Omental fat pad (tissue), 4 donors: ENCODE measurements at places on chromosomes 7 and 10. TPM values are rescaled to one million over a fixed set of nuclear protein-coding genes. Genes with fewer than 3 reads are reported as not detected.

Gene EVX1
- not detected for total RNA-seq

Gene ICA1
- 9.7 TPM for total RNA-seq

DNA sequence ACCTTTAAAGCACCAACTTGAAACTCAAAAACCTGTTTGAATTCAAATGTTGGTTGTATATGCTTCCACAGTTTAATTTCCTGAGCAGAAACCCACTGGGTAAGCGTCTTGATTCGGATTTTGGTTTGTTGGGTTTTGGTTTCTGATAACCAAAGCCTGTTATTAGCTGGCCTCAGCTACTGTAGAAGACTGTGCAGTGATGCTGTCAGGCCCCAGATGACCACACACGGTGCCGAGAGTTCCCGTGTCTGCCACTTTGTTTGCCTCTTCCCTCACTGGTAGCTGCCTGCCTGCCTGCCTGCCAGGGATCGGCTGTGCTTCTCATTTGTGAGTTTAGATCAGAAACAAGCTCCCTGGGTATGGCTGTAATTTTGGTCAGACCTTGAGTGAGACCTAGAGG is 5.6 kb downstream of the MDH2 start:
- no peak for DNase-seq

- DNase-seq = no peak
Observed at GRCh38 chr10:94307046-94307615, 55.6 kb downstream of the NOC3L start.

- DNase-seq = no peak
Observed at GRCh38 chr10:124652701-124653100, 91.5 kb downstream of the FAM53B start.

DNA sequence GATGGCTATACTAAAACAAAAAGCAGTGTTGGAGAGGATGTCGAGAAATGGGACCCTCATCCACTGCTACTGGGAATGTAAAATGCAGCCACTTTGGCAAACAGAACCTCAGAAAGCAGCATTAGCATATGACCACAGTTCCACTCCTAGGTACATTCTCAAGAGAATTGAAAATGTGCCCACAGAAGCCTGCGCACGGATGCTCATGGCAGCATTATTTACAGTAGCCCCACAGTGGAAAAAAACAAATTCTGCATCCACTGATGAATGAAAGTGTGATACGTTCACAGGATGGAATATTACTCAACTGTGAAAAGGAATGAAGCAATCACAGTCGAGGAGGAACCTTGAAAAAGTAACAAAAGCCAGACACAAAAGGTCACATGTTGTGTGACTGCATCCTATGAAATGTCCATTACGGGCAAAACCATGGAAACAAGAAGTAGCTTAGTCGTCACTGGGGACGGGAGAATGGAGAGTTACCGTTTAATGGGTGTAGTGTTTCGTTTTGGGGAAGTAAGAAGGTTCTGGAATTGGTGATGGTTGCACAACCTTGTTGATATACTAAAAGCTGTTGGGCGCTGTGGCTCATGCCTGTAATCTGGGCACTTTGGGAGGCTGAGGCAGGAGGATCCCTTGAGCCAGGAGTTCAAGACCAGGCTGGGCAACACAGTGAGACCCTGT is 2.5 kb upstream of the UPK3B start:
- no peak for DNase-seq

DNA sequence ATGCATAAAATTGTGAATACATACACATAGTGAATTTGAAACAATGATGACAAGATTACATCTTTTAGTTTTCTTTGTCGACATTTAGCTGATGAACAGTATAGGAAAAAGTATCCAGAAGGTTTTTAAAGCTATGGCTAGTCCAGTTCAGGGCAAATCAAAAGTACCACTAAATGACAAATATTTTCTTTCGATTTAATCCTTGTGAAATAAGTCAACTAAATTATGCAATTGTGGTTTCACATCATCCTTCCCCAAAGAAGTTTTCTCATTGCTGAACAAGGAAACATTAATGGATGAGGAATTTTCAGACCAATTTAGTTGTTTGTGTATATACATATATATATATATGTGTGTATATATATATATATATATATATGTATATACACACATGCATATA is 774.0 kb downstream of the DNAJB9 start:
- no peak for DNase-seq

DNA sequence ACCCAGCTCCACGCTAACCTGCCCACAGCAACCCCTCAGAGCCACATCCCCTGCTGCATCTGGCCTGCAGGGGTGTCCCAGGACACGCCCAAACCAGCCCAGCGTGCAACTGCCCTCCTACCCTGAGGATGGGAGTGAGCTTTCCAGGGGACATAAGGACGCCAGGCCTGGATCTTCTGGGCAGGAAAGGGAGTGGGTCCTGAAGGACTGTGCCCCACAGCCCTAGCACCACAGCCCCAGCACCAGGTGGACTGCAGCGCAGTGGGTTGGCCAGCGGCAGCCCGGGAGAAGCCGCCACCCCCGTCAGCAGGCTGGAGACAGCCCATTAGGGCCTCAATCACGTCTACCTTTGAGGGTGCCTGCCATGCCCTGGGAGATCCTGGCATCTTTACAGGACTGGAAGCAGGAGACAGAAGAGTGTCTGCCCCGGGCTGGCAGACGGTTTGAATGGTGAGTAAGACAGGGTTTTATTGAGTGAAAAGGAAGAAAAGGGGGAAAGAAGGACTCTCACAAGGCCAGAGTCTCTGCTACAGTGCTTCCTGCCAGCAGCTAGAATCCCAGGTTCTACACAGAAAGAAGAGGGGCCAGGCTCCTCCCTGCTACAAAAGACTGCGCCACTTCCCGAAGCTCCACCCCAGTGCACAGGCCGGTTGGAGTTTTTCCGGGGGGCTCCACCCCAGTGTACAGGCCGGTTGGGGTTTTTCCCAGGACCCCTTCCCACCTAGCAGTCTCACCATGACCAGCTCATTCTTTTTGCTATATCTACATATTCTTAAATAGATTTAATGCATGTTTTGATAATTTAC is 69.8 kb upstream of the KCTD7 start:
- no peak for DNase-seq

Gene ASAH2
- total RNA-seq = 0.37 TPM

DNA sequence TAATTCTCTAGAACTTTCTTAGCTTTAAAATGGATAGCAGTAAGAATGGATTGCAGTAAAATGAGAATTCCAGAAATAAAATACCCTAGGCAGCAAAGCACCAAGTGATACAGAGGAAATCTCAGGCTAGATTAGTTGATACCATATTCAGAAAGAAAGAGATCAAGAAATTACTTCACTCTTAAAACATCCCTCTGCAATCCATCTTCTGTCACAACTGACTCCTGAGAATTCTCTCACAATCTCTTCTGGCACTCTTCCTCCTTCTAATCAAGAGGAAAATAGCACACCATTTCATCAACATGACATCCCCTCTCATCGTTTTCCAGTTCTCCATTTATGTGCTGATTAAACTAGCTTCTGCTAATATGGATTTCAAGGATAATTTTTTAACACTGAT is 42.2 kb upstream of the LAMB1 start:
- DNase-seq = no peak

GRCh38 chr10:23568996-23569395 is 130.1 kb downstream of the OTUD1 start:
- DNase-seq = no peak

- DNase-seq = no peak
Observed at GRCh38 chr7:86962623-86963022, 96.8 kb downstream of the ELAPOR2 start.

Gene FAM13C
- total RNA-seq = 43.0 TPM

- no peak for DNase-seq
Observed at GRCh38 chr10:28359334-28359733, 56.5 kb upstream of the MPP7 start.

- no peak for DNase-seq
Observed at GRCh38 chr7:20198260-20198659, 18.9 kb downstream of the MACC1 start.

Gene TACR2
- total RNA-seq = 0.74 TPM

Gene ETV1
- 3.0 TPM for total RNA-seq

GRCh38 chr10:99695761-99696160 is 36.2 kb downstream of the COX15 start:
- DNase-seq = no peak

Gene TMEM26
- total RNA-seq = 1.4 TPM

Gene MYOZ1
- 1.9 TPM for total RNA-seq

DNA sequence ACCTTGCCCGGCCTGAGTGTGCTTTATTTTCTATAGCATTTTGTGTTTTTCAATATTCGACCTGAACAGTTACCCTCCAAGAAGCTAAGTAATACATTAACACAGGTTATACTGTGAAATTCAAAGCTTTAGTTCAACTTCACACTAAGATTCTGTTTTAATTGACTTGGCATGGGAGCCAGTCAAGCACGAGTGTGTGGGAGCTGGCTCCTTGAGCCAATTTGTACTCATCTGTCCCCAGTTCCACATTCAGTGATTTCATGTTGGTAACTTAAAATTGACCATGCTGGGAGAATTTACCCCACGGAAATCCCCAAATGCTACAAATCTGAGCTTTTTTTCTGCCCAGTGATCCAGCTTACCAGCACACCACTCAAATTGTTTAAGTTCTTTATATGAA is 20.3 kb downstream of the TSPAN12 start:
- DNase-seq = no peak

Gene PLCE1
- total RNA-seq = 5.8 TPM

- no peak for DNase-seq
Observed at GRCh38 chr10:130025326-130025725, 61.3 kb upstream of the EBF3 start.

Gene AMPH
- 41.2 TPM for total RNA-seq
